ENCODE measurements at places on chromosomes 1 and 21. TPM values are rescaled to one million over a fixed set of nuclear protein-coding genes. Genes with fewer than 3 reads are reported as not detected.

The LRIG2 gene
- polyA plus RNA-seq, result 16.8 TPM

- no peak for DNase-seq
These were observed 57.3 kb downstream of the SMYD2 start for GRCh38 chr1:214338212-214338611.

DNA sequence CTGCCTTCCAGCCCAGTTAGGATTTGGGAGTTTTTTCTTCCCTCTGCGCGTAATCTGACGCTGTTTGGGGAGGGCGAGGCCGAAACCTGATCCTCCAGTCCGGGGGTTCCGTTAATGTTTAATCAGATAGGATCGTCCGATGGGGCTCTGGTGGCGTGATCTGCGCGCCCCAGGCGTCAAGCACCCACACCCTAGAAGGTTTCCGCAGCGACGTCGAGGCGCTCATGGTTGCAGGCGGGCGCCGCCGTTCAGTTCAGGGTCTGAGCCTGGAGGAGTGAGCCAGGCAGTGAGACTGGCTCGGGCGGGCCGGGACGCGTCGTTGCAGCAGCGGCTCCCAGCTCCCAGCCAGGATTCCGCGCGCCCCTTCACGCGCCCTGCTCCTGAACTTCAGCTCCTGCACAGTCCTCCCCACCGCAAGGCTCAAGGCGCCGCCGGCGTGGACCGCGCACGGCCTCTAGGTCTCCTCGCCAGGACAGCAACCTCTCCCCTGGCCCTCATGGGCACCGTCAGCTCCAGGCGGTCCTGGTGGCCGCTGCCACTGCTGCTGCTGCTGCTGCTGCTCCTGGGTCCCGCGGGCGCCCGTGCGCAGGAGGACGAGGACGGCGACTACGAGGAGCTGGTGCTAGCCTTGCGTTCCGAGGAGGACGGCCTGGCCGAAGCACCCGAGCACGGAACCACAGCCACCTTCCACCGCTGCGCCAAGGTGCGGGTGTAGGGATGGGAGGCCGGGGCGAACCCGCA lies at the start of gene PCSK9:
Gene PCSK9, plus strand, starts transcription at position 207 of the 741 bp plus-strand sequence. Its CDS starts 290 bp downstream, at position 497.
- DNase-seq, result no peak

DNA sequence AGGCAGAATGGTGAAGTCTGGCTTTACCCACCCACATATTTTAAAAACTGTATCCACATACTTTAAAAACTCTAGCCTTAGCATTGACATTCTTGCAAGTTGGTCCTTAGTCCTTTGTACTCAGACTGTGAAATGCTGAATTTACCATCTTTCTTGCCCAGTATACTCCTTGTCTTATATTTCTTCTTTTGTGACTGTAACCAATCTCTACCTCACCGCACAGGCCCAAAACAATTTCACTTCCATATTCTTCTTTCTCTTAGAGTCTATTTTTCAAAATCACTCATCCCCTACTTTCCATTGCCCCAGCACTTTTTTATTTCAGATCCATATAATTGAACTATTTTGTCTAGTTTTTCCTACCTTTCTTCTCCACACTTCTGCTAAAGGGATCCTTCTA lies 892.4 kb upstream of the B3GALT2 start:
- no peak for DNase-seq

- no peak for DNase-seq
These were observed 8.5 kb downstream of the SH3BGRL3 start for GRCh38 chr1:26288311-26288941.

DNA sequence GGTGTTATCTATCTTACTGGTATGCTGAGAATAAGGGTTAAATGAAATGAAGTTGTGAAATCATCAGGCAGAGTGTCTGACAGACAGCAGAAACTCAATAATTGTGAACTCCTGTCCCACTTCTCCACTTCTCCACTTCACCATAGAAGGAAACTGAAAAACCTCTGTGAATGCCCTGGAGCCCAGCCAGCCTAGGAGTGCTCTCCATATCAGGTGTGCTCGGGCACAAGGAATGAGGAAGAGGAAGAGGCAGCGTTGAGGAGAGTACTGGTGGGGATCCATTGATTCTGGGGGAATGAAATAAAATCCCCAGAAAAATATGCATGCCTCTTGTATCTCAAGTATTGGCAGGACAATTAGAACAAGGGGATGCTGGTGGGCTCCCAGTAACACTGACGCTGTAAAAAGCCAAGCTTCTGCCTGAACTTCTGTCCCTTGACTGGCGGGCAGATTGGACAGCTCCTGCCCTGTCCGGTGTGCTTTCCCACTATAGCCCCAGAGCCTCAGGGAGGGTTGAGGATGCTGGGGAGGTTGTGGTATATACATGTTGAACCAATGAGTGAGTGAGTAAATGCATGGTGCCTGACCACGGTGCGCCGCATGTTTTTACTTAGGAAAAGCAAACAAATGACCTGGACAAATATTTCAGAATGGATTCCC lies 47.7 kb downstream of the NMNAT2 start:
- DNase-seq, result no peak

DNA sequence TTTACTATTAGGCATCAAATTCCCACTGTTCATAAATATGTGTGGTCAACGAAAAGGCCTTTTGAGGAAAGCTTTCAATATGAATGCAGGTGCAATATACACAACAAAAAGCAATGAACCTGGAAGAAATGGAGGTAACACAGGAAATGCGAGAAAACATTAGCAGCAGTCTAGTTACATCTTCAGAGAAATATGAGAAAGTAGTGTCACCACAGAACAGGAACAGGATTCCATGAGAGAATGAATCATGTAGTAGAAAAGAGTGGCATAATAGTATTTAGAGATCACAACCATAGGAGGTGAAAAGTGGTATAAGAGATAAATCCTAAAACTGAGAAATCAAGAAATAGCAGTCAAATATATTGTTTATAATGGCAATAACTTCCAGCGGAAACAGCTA lies 103.7 kb downstream of the AK5 start:
- DNase-seq, result no peak

DNA sequence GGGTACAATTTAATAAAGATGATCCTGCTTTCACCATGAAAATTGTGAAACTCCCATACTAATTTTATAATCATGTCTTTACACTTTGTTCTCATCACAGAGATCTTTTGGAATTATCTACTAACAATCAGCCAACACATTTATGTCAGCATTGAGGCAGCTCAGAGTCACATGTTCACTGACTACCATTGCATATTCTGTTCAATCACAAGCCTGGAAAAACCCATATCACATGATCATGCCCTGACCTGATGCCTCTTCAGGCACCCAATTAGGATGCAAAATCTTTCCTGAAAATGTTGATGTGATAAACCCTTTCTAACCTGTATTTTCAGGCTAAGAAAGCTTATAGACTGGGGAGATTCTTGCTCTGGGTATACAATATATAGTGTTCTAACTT lies 21.6 kb upstream of the RASAL2 start:
- DNase-seq, result no peak
